ENCODE measurements at places on chromosomes 7 and 10.

- DNase-seq: no peak
Measured at GRCh38 chr7:146874722-146875121, 758.1 kb downstream of the CNTNAP2 start.

- DNase-seq: no peak
Measured at GRCh38 chr7:2687881-2688318, at the start of gene AMZ1. TSS of gene AMZ1 (plus strand) at chr7:2688202. CDS start at chr7:2700452, 12,250 bp downstream.

DNA sequence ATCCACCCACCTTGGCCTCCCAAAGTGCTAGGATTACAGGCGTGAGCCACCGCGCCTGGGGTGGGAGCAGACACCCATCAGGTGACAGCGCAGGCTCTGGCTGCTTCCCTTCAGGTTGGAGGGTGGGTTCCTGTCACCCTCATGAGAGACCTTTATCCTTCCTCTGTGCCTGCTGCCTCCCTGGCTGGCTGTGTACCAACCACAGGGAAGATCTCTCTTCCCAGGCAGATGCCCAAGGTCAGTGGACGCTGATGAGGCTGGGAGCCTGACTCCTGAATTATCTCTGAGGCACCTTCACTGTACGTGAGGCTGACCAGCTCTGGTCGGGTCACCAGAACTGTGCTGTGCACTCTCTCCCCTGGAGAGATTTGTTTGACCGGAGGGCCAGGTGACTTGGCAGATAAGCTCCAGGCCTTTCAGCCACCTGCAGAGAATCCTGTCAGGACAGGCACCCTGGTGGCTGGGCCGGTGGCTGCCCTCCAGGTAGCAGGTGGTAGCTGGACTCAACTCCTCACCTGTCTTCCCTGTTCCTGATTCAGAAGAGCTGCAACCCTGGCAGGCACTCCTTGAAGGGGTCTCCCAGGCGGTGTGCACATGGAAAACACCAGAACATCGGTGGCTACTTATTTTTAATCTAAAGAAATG is 251.9 kb downstream of the GLRX3 start:
- no peak for DNase-seq

DNA sequence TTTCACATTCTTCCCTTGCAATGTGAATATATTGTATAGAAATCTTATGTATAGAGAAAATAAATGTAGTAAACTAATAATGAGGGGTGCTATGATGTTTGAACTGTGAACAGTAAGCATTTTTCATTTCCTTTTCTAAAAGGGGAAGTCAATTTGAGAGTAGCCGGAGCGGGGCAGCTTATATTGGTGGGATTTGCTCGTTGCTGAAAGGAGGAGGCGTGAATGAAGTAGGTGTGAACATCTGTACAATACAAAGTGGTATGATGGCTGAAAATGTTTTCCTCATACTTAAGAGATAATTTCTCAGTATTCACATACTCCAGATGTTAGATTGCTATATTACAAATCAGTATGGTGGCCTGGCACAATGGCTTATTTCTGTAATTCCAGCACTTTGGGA is 87.1 kb downstream of the SRI start:
- DNase-seq: no peak

DNA sequence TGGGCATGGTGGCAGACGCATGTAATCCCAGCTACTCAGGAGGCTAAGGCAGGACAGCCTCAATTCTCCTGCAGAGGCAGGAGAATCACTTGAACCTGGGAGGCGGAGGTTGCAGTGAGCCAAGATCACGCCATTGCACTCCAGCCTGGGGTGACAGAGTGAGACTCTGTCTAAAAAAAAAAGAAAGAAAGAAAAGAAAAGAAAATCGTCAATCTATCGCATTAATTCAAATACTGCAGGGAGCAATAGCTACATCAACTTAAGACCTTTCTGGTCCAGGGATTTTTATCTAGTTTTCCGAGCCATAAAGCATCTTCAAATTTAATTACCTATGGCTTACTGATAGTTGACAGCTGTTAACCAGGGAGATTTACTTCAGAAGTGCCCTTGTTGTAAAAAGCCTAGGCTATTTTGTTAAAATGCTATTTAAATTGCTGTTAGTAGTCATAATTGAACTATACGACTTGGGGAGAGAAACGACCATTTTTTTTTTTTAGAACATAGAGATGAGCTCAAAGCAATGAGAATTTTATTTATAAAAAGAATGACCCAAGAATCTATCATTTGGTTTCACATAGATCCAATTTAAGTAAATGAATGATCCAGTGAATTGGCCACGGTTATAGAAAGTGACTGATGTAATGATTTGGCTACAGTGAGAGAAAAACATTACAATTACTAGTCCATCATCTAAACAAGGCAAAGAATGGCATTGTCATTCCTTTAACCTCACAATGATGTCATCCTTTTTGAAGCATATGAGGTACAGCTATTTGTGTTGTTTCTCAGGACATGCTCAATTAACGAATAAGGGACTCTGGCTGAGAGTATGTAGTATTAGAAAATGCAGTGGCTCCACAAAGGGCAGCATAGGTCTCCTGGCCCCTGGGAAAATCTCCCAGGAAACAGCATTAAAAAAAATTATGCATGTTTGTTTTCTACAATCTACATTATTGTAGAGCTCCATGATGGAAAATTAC is 85.3 kb downstream of the SEMA3C start:
- no peak for DNase-seq

DNA sequence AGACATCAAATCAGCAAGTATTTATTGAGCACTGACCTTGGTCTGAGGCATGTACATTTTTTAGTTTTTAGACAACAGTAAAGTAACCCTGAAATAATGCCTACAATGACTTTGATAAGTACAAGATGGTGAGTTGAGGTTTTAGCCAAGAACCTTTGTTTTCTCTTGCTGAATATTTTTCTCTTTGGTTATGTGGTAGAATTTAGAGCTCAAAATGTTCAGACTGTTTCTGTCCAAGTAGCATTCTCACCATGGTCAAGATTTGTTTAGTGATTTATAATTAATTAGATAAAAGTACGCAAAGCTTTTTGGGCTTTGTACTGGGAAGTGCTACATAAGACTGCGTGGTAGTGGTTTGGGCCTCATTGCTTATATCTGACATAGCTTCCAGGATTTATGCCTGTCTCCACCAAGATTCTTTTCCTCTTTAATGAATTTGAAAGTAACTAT is 102.4 kb downstream of the KAT6B start:
- no peak for DNase-seq

GRCh38 chr10:130111852-130112180 is 1.2 kb upstream of the C10orf143 start:
- DNase-seq: no peak

DNA sequence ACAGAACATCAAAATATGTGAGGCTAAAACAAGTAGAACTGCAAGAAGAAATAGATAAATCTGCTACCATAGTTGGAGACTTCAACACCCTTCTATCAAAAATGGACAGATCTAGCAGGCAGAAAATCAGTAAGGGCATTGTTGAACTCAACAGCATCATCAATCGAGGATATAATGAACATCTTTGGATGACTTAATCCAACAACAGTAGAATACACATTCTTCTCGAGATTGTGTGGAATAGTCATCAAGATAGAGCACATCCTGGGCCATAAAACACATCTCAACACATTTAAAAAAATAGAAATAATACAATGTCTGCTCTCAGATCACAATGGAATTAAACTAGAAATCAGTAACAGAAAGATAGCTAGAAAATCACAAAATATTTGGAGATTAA is 9.9 kb downstream of the IGFBP1 start:
- DNase-seq: no peak

GRCh38 chr7:83178796-83179195 is 16.1 kb upstream of the PCLO start:
- no peak for DNase-seq

DNA sequence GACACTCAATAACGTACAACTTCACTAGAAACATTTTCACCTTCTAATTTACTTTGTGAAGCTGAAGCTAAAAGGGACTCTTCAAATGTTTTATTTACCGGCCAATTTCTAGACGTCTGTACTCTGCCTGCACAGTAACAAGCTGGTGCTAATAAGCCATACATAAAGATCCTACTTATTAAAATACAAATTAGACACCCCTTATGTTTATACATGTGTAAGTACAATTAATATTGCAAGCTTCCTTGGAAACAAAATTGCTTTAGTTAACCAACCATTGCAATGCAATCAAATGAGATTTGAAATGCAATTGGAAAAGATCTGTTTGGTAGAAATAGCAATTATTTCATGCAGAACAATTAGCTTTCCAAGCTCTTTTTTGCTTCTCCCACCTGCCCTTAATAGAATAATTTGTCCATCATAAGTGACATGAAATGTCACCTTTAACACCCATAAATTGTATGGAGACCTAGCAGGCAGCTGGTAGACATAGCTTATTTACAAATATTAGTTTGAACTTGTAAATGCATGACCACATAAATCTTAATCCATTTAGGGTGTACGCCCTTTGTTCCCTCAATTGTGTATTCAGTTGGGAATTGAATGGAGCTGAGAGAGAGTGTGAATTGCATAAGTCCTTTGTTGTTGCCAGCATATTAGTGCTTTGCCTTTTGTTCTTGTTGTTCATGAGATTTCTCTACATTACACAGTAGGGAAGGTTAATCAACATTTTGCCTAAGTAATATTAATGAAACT is 277.1 kb downstream of the CACNA2D1 start:
- DNase-seq: no peak

GRCh38 chr10:128573281-128573845 is 447.1 kb upstream of the MKI67 start:
- DNase-seq: no peak
